Left renal pelvis (tissue), 4 donors: ENCODE measurements at places on chromosomes 4 and X.

GRCh38 chrX:102345916-102346315 is 93.9 kb downstream of the NXF2B start:
- DNase-seq, result no peak

GRCh38 chr4:8459867-8460445 is 19.4 kb downstream of the TRMT44 start:
- DNase-seq, result no peak

GRCh38 chr4:110010797-110011196 is 98.1 kb downstream of the EGF start:
- DNase-seq, result no peak

GRCh38 chr4:38005637-38006036 is 45.4 kb downstream of the PTTG2 start:
- no peak for DNase-seq

DNA sequence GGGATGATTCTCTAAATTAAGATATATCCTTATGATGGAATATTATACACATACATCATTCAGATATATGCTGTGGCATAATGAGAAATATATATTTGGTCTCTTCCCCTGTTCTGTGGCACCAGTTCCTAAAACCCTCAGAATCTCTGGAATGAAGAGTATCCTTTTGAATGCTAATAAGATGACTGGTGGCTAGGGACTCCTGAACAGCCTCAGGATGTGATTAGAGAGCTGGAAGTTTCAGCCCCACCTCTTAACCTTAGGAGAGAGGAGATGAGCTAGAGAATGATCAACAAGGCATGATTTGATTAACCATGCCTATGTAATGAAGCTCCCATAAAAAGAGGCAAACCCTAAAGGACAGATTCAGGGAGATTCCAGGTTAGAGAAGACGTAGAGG is 632.0 kb downstream of the IQCM start:
- DNase-seq, result no peak

DNA sequence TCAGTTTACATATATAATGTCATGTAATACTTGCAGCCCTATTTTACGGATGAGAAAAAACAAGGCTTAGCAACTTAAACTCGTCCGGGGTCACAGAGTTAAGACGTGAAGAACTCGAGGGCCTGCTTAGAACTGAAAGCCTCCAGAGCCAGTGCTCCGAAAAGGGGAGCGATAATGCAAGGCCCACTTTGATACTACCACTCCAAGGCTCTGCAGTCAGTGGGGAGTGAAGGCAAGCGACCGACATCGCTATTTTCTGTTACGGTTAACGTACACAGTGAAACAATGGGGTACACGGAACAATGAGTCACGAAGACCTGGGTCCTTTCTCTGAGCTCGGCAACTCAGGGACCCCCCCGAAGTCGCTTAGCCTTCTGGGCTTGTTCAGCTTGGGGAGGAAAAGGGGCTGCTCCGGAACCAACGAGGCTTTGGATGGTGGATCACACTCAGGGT is 965 bp downstream of the PPA2 start:
- DNase-seq, result no peak

DNA sequence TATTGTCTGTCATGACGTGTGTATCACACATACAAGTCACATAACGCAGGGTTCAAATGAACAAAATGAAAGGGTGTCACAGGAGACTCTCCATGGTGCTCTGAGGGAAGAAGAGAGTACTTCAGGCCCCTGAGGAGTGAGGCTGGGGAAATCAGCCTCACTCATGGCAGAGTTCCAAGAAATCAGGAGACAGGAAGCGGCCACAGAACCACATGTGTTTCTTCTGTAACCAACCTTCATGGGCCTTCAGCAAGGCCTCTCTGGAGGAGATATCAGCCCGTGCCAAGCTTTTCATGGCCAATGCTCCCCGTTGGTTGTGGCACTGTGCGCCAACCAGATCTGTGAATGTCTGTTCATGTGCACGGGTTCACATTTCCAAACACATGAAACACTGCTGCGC is 76.0 kb downstream of the NAT8L start:
- peak; percentile 0 for DNase-seq

DNA sequence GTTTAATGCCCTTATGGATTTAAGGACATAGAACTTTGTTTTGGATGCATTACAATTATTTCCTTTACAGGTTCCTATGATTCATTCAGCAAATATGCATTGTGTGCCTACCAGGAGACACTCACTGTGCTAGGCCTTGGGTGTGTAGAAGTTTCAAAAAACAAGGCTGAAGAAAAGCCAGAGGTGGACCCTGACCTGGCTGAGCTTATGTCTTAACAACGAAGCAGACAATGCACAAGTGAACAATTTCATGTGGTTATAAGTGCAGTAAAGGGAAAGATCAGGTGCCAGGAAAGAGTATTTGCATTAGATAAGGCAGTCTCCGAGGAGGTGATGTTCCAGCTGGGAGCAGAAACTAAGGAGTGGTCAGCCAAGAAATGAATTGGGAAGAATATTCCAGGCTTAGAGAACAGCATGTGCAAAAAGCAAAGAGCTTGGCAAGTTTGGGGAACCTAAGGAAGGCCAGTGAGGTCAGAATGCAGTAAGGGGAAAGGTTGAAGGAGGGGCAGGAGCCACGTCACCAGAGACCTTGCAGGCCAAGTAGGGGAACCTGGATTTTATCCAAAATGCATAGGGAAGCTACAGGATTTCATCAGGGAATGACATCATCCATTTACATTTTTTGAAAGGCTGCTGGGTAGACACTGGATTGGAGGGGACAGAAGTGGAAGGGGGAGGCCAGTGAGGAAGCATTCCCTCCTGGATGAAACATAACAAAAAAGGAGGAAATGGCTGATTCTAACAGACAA is 193.6 kb downstream of the SOWAHB start:
- DNase-seq, result no peak

GRCh38 chr4:45745741-45746140 is 378.1 kb downstream of the GABRG1 start:
- no peak for DNase-seq

GRCh38 chrX:75603833-75604232 is 81.0 kb upstream of the ZDHHC15 start:
- DNase-seq, result no peak

GRCh38 chr4:163233321-163233720 is 66.6 kb upstream of the NAF1 start:
- DNase-seq, result no peak

GRCh38 chr4:19575924-19576323 is 675.8 kb upstream of the SLIT2 start:
- no peak for DNase-seq

DNA sequence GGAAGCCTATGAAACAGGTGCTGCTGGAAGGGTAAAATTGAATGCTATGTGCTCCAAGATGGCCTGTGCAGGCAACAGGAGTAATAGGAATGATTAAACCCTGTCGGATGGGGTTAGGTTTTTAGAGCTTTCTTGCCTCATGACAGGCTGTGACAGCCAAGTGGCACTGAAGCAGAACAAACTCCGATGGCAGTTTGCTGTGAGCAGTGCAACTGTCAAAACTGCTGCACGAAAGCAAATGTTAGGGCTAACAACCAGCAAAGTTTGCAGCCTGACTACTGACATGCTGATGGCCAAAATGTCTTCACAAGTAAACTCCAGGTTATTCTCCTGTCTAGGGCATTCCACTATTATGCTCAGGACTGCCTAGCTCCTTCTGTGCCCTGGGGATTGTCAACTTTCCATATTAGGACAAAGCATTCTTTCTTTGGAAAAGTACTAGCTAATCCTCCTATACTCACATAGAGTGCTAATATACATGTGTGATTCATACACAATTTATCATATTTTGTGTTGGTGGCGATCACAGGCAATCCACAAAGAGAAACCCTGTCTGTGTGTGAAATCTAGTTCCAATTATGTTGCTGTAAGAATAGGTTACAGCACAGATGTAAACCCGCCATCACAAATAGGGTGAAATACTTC is 486.6 kb upstream of the TENM3 start:
- DNase-seq, result no peak

GRCh38 chrX:22060415-22061280 is 28.5 kb downstream of the PHEX start:
- DNase-seq, result no peak

DNA sequence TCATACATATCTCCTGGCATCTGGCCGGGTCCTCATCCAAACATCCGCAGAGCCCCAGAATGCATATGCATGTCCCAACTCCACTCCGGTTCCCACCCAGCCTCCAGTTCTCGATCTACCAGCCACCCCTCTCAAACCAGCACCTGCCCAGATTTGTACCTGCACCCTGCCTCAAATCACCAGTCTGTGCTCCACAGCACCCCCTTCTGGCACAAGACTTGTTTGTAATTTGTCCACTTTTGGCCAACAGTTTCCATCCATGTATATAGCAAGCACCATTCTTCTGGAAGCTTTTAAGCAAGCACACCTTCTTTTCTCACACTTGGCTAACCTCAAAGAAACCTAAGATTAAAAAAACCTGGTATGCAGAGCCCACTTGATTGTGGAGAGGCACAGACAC is 644.1 kb downstream of the MID1IP1 start:
- DNase-seq, result no peak

DNA sequence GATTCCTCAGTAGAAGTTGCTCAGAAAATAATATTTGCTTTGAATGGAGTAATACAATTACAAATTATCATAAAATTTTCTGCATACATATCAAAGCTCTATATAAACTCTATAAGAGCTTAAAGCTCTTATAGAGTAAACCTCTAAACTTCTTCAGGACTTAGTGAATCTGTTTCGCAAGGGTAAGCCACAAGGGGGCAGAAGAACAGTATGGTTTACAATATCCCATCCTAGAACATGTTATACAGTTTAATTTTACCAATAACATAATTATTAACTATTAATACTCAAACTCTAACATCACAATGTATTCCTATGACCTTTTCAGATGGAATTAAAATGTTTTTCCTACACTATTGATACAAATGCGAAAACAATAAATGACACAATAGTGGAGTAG is 33.8 kb upstream of the SPANXN1 start:
- DNase-seq, result no peak

GRCh38 chr4:159545556-159545955 is 442.7 kb downstream of the RAPGEF2 start:
- no peak for DNase-seq

GRCh38 chr4:93433840-93434239 is 394.7 kb upstream of the ATOH1 start:
- DNase-seq, result no peak

GRCh38 chr4:39820186-39820585 is 122.2 kb downstream of the UBE2K start:
- no peak for DNase-seq

GRCh38 chr4:78661086-78661690 is 109.6 kb downstream of the ANXA3 start:
- DNase-seq, result no peak
